ENCODE measurements at places on chromosomes 4 and X.

DNA sequence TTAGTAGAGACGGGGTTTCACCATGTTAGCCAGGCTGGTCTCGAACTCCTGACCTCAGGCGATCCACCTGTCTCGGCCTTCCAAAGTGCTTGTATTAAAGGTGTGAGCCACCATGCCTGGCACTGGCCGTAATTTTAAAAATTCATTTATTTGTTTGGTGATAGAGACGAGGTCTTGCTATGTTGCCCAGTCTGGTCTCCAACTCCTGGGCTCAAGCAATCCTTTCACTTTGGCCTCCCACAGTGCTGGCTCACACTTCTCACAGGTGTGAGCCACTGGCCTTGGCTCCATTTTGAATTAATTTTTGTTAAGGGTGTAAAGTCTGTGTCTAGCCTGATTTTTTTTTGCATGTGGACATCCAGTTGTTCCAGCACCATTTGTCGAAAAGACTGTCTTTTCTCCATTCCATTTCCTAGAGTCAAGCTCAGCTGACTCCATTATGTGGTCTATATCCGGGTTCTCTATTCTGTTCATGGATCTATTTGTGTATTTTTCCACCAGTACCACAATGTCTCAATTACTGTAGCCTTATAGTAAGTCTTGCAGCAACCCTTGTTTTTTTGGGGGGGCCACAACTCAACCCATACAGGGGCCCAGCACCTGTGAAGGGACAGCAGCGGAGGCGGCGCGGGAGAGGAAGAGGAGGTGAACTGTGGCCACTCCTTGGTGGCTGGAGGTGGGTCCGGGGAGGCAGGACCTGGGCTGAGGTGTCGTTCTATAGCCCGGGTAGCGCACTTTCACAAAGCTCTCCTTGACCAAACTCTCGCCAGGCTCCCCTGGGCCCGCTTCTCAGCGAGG is 1.5 kb upstream of the NSD2 start:
- DNase-seq = no peak

- no peak for DNase-seq
These were observed 470.2 kb downstream of the IQCM start for GRCh38 chr4:149345424-149345823.

DNA sequence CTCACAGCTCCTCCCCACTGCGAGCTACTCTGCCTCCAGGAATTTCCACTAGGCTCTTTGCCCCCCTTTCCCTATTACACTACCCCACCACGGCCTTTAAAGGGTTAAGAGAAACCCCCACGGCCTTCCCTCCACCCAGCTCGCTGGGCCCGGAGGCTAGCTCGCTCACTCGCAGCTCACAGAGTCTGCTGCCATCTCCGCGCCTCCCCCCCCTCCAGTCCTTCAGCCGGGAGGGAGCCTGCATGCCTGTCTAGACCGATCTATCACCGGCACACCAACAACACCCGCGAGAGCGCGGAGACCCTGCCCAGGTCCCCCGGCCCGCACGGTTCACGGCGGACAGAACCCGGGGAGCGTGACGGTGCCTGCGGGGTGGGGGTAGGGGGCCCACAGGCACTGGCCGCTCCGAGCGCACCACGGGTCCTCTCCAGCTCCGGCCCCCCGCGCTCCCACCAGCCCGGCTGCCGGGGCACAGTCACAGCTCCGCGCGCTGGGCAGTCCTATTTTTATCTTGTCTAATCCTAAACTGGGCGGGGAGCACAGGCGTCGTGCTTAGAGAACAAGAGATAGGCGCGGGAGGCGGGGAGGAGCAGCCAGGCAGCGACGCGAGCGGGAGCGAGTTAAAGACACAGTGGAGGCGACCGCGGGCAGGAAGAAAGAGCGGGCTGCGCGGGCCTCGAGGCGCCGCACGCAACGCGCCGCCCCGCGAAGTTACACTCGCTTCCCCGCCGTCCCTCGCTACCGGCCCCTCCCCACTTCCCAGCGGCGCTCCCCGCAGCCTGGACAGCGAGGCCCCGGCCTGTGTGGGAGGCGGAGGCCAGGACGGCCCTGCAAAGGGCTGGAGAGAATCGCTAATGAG is 3.5 kb downstream of the BCOR start:
- peak; percentile 54 for DNase-seq

GRCh38 chr4:33255507-33255906 is 2535.3 kb downstream of the PCDH7 start:
- no peak for DNase-seq

GRCh38 chr4:7901311-7901885 is 38.3 kb downstream of the AFAP1 start:
- DNase-seq = peak; percentile 43

- DNase-seq = no peak
These were observed 87.1 kb downstream of the DHX15 start for GRCh38 chr4:24497221-24497620.

GRCh38 chr4:84894621-84895020 is 71.9 kb downstream of the WDFY3 start:
- DNase-seq = no peak
